Hippocampal formation (tissue), 2 donors: ENCODE measurements at places on chromosomes 7 and 10.

DNA sequence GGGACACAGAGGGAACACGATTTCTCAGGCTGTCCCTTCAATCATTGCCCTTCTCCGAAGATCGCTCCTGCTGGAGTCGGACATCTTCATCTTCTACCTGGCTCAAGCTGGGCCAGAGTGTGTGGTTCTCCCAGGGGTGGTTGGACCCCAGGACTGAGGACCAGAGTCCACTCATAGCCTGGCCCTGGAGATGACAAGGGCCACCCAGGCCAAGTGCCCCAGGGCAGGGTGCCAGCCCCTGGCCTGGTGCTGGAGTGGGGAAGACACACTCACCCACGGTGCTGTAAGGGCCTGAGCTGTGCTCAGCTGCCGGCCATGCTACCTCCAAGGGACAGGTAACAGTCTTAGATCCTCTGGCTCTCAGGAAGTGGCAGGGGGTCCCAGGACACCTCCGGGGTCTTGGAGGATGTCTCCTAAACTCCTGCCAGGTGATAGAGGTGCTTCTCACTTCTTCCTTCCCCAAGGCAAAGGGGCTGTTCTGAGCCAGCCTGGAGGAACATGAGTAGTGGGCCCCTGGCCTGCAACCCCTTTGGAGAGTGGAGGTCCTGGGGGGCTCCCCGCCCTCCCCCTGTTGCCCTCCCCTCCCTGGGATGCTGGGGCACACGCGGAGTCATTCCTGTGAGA, 23.3 kb downstream of the TBATA start:
- no peak for DNase-seq

DNA sequence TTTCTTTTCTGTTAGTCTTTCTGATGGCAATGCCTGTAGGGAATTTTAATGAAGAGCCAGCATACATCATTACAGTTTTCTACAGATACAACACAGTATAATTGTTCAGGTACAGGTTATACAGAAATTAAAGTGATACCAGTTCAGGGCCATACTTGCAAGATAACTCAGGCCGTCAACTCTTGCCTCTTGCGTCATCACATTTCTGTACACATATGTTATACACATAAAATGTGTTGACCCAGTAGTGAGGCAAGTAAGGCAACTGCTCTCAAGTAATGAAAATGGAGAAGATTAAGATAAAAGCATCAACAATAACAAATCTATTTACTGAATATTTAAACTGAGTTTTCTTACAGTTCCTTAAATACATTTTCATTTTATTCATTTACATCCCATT, 317.8 kb downstream of the HPSE2 start:
- no peak for DNase-seq

- DNase-seq: no peak
Measured at GRCh38 chr7:139603896-139604295, 80.4 kb downstream of the CLEC2L start.

DNA sequence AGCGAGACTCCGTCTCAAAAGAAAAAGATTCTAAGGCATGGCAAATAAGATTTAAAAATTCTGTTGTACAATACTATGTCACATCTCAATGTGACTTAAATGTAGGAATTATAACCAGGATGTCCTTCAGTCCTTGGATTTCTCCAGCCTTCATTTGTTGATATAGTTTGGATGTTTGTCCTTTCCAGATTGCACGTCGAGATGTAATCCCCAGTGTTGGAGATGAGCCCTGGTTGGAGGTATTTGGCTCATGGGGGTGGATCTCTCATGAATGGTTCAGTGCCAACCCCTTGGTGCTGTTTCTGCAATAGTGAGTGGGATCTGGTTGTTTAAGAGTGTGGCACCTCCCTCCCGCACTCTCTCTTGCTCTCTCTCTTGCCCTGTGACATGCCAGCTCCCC, 12.8 kb upstream of the ACHE start:
- DNase-seq: no peak

- no peak for DNase-seq
Measured at GRCh38 chr7:128886391-128887168, 23.9 kb downstream of the ATP6V1F start.

- DNase-seq: no peak
Measured at GRCh38 chr7:79403451-79403850, 50.0 kb downstream of the MAGI2 start.

DNA sequence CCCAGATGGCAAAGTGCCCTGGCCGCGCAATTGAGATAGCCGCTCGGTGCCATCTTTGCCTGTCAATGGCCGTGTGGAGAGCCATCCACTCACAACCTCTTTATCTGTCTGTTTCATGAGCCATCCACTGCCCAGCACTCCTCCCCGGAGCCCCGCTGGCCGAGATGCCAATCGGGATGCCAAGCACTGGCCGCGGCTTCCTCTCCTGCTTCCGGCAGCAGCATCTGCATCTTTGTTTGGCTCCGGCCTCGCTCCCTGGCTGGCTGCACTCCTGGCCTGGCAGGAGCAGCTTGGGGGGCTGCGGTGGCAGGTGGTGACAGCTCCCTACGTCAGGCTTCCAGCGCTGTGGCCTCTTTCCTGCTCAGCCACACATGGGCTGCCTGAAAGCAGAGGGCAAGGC, 231.7 kb downstream of the USP6NL start:
- no peak for DNase-seq

- DNase-seq: no peak
Measured at GRCh38 chr10:44416021-44416771, 31.3 kb upstream of the CXCL12 start.

GRCh38 chr7:48148311-48148710, 22.9 kb upstream of the ABCA13 start:
- DNase-seq: no peak

DNA sequence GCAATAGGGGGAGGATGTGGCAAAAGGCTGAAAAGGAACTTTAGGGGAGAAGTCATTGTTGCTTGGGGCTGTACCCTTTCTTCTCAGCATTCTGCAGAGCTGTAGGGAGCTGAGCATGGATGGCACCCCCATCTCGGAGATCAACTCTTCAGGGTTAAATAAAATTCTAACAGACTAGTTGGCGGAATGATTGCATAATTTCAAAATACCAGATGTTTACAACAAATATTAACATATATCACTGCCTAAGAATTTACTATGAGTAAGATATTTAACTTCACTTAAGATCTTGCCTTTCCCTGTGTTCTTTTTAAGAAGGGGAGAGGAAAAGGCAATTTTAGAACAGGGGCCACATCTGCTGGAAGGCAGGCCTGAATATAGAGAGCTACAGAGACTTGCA, 509 bp upstream of the OR2F1 start:
- no peak for DNase-seq

DNA sequence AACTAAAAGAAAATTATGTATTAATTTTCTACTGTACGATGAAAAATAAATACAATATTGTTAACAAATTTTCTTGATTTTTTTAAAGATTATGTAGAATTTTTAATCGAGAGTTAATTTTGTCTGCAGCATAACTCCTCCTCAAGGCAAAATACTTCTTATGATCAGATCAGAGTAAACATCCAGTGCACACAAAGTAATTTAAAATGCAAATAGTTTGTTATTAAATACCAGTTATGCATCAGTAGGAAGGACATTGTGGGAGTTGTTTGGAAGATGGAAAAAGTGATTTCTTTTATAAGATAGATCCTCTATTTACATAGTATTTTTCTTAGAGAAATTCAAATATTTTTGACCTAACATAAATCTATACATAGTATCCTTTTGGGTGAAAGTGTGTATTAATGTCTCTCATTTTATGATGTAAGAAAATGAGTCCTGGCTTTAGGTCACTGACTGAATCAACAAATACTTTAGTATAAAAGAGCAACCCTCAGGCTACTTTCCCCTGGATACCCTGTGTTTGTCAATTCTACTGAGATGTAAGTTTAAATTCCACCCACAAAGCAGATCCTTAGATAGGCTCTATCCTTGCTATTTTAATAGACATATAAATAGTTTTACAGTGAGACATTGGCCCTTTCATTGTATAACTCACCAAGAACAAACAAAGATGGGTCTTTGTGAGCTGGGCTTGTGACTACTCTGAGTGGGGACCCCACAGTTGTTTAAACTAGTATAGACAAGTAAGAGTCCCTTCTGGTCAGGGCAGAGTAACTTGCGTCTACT, 1133.7 kb downstream of the GATA3 start:
- DNase-seq: no peak

GRCh38 chr10:120953897-120954296, 102.7 kb downstream of the WDR11 start:
- no peak for DNase-seq

GRCh38 chr7:47392241-47392759, 189.6 kb downstream of the TNS3 start:
- DNase-seq: peak; percentile 15

- no peak for DNase-seq
Measured at GRCh38 chr10:92886334-92886961, 38.1 kb downstream of the EXOC6 start.

DNA sequence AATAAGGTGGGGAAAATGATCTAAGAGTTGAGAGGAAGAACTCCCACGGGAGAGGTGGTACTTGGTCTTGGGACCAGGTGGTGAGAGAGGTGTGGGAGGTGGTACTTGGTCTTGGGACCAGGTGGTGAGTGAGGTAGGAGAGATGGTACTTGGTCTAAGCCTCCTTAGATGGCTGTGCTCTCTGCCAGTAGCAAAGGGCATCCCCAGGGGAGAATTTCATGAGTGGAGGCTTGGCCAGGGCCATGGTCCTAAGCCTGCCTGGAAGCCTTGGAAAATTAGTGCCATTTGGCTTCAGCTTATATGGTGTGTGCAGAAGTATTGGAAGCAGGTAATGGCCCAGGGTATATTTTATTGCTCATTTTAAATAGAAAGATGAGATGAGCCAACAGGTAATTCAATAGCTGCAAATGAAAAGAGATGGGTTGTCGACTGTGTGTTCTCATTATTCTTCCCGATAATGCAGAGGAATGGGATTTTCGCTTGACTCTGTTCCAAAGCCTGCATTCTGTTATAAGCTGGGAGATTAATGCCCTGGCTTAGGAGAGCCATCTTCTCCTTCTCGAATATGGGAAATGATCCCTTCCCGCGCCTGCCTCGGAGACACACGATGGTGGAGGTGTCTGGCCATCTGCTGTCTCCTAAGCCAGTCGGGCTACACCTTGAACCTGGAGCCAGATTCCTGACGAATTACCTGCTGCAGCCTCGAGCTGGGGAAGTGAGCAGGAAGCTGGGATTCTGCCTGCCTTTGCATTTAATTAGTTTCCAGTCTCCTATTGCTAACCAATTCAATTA, 287.8 kb downstream of the GALNT17 start:
- DNase-seq: no peak

DNA sequence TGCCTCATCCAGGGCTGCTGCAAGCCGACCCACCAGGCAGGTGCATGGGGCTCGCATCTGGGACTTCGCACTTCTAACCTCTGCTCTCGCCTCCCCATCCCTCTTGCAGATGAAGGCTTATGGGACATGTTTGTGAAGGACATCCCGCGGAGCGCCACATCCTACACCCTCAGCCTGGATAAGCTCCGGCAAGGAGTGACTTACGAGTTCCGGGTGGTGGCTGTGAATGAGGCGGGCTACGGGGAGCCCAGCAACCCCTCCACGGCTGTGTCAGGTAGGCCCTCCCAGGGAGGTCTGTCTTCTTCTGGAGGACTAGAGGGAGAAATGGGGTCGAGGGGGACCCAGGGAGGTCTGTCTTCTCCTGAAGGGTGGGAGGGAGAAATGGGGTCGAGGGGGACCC, 448.9 kb upstream of the FOXK1 start:
- DNase-seq: no peak

DNA sequence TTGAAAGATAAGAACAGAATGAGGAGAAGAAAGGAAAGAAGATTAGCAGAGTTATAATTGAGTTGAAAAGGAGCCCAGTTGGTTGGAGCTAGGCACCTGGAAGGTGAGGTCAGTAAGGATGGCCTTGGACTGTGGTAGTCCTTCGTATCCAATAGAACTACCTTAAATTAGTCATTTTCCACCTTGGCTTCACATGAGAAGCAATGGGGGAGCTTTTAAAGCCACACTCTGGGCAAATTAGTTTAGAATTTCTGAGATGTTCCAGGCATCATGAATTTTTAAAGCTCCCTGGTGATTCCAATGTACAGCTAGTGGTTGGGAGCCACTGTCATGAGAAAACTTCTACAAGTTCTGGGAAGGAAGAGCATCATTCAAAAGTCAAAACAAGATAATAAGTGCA, 27.3 kb upstream of the CYP3A5 start:
- no peak for DNase-seq

DNA sequence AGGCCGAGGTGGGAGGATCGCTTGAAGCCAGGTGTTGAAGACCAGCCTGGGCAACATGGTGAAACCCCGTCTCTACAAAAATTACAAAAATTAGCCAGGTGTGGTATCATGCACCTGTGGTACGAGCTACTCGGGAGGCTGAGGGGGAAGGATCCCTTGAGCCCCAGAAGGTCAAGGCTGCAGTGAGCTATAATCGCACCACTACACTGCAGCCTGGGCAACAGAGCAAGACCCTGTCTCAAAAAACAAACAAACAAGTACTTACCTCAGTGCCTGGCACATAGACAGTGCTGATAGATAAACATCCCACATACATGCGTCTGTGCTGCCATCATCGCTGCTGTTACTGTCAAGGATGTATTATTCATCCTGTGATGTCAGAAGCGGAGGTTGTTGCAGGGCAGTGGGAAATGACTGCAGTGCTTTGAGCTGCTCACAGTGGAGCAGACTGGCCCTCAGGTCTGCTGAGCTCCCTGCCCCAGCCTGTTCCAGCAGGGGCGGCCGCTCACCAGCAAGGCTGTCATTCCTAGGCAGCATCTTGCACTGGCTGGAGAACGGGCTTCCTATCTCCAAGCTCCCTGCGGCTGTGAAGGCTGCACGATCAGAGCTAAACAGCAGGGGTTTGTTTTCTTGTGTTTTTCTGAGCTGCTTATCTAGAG, 18.6 kb downstream of the FOXK1 start:
- DNase-seq: no peak

DNA sequence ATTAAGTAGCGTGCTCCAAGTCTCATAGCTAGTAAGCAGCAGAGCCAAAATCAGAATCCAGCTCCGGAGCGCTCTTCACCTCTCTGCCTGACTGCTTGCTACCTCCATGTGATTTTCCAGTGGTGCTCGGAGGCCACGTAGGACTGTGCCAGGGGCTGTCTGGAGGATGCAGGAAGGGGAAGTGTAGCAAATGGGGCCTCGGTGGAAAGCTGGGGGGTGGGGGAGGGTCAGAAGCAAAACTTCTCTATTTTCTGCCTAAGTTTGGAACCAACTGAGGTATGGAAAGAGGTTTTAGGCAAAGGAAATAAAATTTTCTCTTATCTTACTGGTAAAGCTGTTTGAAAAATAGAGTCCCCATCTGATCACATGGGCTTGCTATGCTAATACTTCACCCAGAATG, 108.7 kb downstream of the TBXAS1 start:
- DNase-seq: no peak

DNA sequence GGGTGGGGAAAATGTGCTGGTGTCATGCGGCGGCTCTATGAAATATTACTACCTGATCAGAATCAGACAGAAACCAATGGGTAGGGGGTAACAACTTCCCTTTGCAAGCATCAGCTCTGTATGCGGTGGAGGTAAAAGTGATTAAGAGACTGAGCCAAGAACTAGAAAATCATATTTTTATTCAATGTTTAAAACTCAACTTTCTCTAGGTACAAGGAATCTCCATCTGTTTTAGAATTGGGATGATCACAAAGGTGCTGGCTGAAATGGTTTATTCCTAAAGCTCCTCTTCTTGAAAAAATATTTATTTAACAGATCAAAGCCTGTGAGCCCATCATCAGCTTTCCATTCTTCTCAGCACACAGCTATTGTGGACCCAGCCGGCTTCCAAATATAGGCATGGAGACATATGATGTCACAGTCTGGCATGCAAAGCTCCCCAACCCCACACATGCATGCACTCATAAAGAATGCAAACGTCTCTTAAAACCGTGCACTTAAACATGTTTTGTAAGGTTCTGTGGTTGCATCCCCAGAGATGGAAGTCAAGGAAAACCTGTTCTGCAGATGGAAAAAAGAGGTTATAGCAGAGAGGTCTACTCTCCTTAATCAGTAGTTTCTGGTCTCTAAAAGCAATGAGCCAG, 126.0 kb downstream of the SKIDA1 start:
- no peak for DNase-seq
